Spleen (tissue), 13 donors: ENCODE measurements at places on chromosomes 6 and 20. TPM values are rescaled to one million over a fixed set of nuclear protein-coding genes. Genes with fewer than 3 reads are reported as not detected.

Gene RBPJL
- polyA plus RNA-seq = not detected

Gene ACTL10
- 2.9 TPM for polyA plus RNA-seq

Gene CLIC5
- 2.8 TPM for polyA plus RNA-seq

DNA sequence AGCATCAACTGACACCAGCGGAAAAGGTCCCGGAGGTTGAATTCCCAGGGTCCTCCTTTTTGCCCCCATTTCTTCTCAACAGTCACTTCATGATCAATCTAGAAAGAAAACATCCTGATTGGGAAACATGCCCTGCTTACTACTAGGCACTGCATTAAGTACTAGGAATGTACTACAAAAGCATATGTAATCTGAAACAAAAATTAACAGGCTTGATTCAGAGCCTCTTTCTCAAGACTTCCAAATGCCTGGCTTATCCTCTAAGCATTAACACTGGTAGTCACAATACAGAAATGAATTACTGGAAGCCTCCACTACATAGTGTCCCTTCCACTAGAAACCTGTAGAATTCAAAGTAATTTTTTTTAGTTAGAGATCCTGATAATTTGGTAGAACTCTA is 84.5 kb upstream of the LYRM2 start:
- DNase-seq = no peak
- no peaks in the 10 kb centered on the region for H3K4me1 ChIP-seq
- no peak overlapping the region for H3K27ac ChIP-seq

- no peak for DNase-seq
- H3K27ac ChIP-seq = no peak overlapping the region
- H3K27me3 ChIP-seq = no peaks in the 10 kb centered on the region
- H3K4me3 ChIP-seq = no peak overlapping the region
- H3K4me1 ChIP-seq = no peaks in the 10 kb centered on the region
Observed at GRCh38 chr6:122381494-122382265, 17.8 kb upstream of the HSF2 start.

Gene SLC13A3
- polyA plus RNA-seq = 0.17 TPM

GRCh38 chr6:92967362-92967761 is 452.0 kb downstream of the EPHA7 start:
- no peaks in the 10 kb centered on the region for H3K27me3 ChIP-seq
- H3K27ac ChIP-seq = no peak overlapping the region
- no peak overlapping the region for H3K4me3 ChIP-seq
- no peaks in the 10 kb centered on the region for H3K4me1 ChIP-seq
- DNase-seq = no peak

DNA sequence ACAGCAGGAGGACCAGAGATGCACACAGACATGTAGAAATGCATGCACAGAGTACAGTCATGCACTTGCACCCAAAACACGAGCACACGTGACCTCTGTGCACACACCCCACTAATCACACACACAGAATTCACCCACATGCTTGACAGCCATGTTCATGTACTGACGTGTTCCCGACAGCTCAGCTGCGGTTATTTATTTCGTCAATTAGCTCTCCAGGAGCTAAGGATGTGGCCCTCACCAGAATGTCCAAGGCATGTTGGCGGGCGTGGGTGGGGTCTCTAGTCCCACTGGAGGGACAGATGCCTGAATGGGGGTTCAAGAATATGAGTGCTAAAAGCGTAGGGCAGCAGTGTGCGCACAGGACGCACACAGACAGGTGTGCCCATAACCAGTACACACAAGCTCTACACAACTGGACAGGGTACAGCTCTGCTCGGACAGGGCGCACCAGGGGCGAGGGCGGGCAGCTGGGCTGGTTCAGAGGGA is 571 bp upstream of the PRPF6 start:
- peaks cover 67% of the 10 kb centered on the region for H3K4me1 ChIP-seq
- no peak for DNase-seq
- no peaks in the 10 kb centered on the region for H3K27me3 ChIP-seq
- H3K36me3 ChIP-seq = peaks cover 29% of the 10 kb centered on the region
- peak overlapping the region; percentile 96 for H3K4me3 ChIP-seq

DNA sequence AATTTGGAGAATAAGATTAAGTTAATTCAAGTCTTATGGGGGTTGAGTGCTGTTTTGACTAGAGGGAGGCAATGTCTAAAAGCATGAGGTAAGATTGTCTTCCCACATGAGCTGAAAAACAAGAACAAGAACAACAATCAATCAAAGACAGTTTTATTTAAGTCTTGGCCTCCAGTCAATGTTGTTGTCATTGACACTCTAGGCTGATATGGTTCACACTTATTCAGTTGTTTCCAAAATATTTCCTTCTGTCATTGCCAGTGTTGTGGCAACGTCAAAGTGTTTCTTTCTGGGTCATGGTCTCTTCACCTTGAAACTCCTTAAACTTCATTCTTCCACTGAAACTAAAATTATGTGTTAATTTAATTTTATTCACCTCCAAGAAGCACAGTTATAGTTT is 72.4 kb downstream of the GRIK2 start:
- no peaks in the 10 kb centered on the region for H3K27me3 ChIP-seq
- no peak overlapping the region for H3K4me3 ChIP-seq

- no peak overlapping the region for H3K4me3 ChIP-seq
- peaks cover 66% of the 10 kb centered on the region for H3K4me1 ChIP-seq
- DNase-seq = no peak
- H3K27me3 ChIP-seq = no peaks in the 10 kb centered on the region
- no peaks in the 10 kb centered on the region for H3K36me3 ChIP-seq
Observed at GRCh38 chr20:19815553-19815991, 57.5 kb downstream of the RIN2 start.

DNA sequence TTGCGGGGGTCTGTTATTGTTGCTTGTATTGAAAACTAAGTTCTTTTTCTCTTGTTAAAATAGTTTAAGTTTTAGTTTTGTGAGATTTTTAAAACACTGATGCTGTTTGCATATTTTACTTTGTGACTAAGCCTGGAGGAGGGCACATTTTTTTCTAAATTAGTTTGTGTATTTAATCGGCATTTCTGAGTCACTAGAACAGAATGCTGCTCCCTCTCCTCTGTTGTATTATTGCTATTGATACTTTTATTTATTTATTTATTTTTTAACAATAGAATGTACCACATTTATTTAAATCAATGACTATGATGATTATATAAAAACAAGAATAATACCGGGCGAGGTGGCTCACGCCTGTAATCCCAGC is 5.1 kb upstream of the FAM50B start:
- no peak for DNase-seq
- no peak overlapping the region for H3K4me3 ChIP-seq
- no peaks in the 10 kb centered on the region for H3K36me3 ChIP-seq
- no peaks in the 10 kb centered on the region for H3K27me3 ChIP-seq
- no peak overlapping the region for H3K27ac ChIP-seq

Gene HTR1E
- not detected for polyA plus RNA-seq

DNA sequence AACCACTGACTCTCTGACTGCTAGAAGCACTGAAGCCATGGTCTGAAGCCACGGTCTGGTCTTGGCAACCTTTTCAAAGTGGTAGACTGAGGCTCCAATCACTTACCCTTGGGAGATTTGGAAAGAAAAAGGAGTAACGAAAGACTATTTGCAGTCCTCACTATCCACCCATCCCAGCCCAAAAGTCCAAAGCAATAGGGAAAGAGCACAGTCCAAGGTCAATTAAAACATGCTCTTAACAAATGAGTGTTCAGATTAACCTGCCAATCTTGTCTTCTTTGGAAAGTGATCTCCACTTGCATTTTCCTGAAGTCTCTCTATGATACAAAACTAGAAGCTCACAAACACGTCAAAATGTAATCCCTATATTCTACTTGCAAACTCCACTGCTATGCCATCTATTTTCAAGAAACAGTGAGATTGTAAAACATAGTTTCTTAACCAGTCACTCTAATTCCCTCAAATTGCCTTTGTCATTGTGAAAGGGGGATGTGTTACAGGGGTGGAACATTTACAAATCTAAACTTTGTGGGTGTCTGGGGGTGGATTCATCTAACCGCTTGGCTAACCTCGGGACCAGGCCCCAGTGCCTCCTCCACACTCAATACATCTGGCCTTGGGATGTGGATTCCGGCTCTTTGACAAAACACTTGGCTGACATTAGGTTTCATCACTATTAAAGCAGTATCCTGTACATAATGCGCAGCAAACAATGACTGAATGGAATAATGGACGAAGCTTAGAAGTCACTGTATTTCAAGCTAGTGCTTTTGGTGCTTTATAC is 56.4 kb downstream of the B4GALT5 start:
- peaks cover 46% of the 10 kb centered on the region for H3K36me3 ChIP-seq
- H3K27ac ChIP-seq = peak overlapping the region; percentile 13
- H3K4me3 ChIP-seq = no peak overlapping the region
- DNase-seq = no peak

GRCh38 chr6:72218125-72218524 is 331.8 kb downstream of the RIMS1 start:
- H3K4me3 ChIP-seq = no peak overlapping the region
- H3K36me3 ChIP-seq = no peaks in the 10 kb centered on the region

DNA sequence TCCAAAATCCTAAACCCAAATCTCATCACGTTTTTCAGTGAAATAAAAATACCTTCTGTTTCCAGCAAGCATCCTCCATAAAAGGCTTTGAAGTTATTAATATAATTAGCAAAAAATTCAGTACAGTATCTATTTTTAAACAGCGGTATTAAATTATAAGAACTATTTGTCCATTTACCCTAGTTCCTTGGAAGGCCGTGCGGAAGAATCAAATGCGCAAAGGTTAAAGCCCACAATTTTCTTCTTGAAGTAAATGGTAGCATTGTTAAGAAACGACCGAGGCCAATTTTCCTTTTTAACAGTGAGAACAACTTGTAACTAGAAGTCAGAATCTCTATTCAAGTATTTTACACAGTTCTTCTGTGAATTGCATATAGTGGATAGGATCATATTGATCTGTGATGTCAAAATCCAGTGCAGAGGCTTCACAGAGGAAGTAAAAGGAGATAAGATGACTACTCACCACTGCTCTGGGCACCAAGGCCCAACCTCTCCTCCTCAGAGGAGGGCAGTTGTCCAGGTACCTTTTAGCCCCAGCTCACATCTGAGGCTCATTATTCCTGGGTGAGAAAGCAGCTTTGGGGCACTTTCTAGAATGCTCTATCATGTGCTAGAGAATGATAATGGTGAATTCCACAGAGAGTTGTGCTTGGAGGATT is 36.3 kb downstream of the TNFAIP3 start:
- no peak overlapping the region for H3K27ac ChIP-seq
- H3K4me1 ChIP-seq = no peaks in the 10 kb centered on the region
- DNase-seq = no peak
- H3K27me3 ChIP-seq = no peaks in the 10 kb centered on the region
- H3K4me3 ChIP-seq = no peak overlapping the region
- no peaks in the 10 kb centered on the region for H3K36me3 ChIP-seq

DNA sequence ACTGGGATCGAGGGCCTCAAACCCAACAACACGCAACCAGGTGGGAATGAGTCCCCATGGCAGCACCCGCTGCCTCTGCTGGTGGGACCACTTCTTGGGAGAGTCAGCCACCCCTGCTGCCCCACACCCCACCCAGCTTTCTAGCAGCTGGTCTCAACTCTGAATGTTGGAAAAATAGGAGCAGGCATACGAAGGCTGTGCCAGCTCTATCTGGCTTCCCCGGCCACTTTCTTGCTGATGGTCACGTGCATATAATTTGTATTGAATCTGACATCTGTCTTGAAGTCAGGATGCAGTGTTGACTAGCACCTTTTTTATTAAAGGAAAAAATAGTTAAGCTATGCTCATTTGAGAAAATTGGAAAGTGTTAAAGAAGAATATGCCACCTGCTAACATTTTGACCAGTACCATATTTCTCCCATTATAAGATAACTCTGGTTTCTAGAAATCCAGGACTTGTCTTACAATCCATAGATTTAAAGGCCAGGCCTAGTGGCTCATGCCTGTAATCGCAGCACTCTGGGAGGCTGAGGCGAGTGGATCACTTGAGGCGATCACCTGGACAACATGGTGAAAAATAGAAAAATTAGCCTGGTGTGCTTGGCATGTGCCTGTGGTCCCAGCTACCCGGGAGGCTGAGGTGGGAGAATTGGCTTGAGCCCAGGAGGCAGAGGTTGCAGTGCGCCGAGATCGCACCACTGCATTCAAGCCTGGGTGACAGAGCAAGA is 26.9 kb upstream of the MAPRE1 start:
- no peaks in the 10 kb centered on the region for H3K27me3 ChIP-seq
- no peaks in the 10 kb centered on the region for H3K36me3 ChIP-seq
- H3K4me1 ChIP-seq = peaks cover 9% of the 10 kb centered on the region
- DNase-seq = no peak
- H3K27ac ChIP-seq = no peak overlapping the region

GRCh38 chr20:9253006-9253539 is 184.2 kb downstream of the PLCB4 start:
- H3K4me3 ChIP-seq = no peak overlapping the region
- no peaks in the 10 kb centered on the region for H3K36me3 ChIP-seq
- no peaks in the 10 kb centered on the region for H3K4me1 ChIP-seq
- no peak overlapping the region for H3K27ac ChIP-seq

- no peak for DNase-seq
- no peak overlapping the region for H3K27ac ChIP-seq
- no peak overlapping the region for H3K4me3 ChIP-seq
- H3K4me1 ChIP-seq = peaks cover 18% of the 10 kb centered on the region
- H3K36me3 ChIP-seq = no peaks in the 10 kb centered on the region
- H3K27me3 ChIP-seq = peaks cover 44% of the 10 kb centered on the region
Observed at GRCh38 chr6:35216851-35217811, 3.4 kb downstream of the SCUBE3 start.

GRCh38 chr6:131250936-131251335 is 115.7 kb downstream of the AKAP7 start:
- no peak overlapping the region for H3K27ac ChIP-seq
- peaks cover 22% of the 10 kb centered on the region for H3K4me1 ChIP-seq
- no peaks in the 10 kb centered on the region for H3K27me3 ChIP-seq

GRCh38 chr20:25220021-25220730 is 24.7 kb downstream of the ENTPD6 start:
- no peak overlapping the region for H3K4me3 ChIP-seq
- no peaks in the 10 kb centered on the region for H3K4me1 ChIP-seq
- H3K27ac ChIP-seq = no peak overlapping the region
- no peak for DNase-seq

Gene SCGN
- polyA plus RNA-seq = not detected

DNA sequence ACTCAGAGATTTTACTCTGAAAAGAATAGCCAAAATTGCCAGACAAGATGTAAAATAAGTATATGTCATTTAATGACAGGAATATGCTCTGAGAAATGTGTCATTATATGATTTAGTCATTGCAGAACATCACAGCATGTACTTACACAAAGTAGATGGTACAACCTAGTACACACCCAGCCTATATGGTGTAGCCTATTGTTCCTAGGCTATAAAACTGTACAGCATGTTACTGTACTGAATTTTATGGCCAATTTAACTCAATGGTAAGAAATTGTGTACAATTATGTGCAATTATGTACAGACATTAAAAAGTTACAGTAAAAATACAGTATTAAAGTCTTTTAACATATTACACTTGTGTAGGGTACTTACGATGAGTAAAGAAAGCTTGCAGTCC is 311.9 kb upstream of the EPHA7 start:
- no peaks in the 10 kb centered on the region for H3K4me1 ChIP-seq
- no peak overlapping the region for H3K27ac ChIP-seq
- no peaks in the 10 kb centered on the region for H3K27me3 ChIP-seq
- no peak for DNase-seq

Gene ANKRD66
- not detected for polyA plus RNA-seq

- H3K36me3 ChIP-seq = no peaks in the 10 kb centered on the region
- H3K4me1 ChIP-seq = peaks cover 22% of the 10 kb centered on the region
- DNase-seq = no peak
- H3K4me3 ChIP-seq = no peak overlapping the region
- no peak overlapping the region for H3K27ac ChIP-seq
Observed at GRCh38 chr6:28353356-28353755, 3.6 kb downstream of the ZKSCAN3 start.
